Stimulated activated CD8-positive, alpha-beta memory T cell treated with anti-CD3 and anti-CD28 coated beads, Interleukin-7, amount 100 ng/mL, for 1 hour (primary cell): ENCODE measurements at places on chromosomes 11 and 22.

GRCh38 chr11:11948242-11948947 lies 60.0 kb downstream of the DKK3 start:
- no peak for DNase-seq

DNA sequence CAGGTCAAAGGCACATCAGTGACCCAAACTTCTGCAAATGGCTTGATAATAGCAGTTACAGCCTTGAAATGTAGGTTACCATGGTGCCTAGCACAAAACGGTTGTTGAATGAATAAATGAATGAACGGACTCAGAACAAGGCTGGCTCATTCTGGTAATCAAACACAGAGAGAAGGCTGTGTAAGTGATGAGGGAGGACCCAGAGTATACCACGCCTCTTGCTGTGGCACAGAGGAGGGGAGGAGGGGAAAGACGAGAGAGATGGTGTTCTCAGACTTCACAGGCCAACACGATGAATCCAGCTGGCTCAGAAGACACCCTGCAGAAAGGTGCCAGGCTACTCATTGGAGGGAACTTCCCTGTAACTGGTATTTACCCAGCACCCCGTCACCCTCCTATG lies 38.3 kb downstream of the PC start:
- no peak for DNase-seq

DNA sequence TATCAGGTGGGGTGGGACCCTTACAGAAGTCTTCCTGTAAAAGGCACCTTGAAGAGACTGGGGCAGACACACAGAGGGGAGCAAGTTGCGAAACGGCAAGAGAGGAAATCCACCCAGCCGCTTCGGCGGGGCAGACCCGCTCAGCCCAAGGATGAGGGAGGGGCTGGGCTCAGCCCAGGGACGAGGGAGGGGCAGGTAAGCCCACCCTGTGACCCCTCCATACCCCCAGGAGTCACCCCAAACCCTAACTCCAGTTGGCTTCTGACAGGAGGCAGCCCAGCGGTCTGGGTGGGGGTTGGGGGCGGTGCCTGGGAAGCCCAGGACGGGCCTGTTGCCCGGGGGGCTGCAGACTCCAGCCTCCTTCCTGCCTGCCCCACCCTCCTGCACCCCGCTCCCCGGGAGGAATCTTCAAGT lies 965 bp downstream of the OSBPL5 start:
- DNase-seq = no peak

GRCh38 chr11:94795476-94796189 lies 27.5 kb downstream of the AMOTL1 start:
- DNase-seq = no peak

DNA sequence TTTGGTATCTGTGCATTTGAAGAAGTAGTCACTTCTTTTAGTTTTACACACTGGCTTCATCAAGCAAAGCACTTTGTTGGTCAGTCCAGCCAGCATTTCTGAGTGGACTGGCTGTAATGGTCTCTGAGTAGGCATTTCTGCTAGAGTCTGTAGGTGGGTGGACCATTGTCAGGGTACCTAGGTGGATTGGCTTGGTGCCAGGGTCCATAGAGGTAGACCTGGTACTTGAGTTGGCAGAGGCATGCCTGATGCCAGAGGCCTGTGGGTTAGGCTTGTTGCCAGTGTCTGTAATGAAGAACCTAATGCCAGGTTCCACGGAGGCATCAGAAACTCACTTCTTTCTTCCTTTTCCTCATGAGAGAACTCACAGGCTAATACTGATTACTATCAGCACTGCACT lies 157.9 kb upstream of the C11orf87 start:
- DNase-seq = no peak

DNA sequence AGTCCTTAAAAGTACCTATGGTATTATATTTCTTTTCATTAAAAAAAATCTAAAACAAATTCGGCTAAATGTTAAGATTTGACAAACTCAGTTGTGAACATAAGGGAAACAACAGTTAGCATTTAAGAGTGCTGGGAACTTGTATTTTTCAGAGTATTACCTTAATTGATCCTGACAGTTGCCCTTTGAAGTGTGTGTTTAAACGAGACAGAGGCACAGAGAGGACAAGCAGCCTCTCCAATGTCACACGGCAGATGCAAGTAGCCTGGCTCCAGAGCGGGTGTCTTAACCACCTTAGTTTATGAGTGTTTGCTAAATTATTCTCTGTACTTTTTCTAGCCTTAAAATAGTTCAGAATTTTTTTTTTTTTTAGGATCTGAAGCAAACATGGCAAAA lies 80.9 kb downstream of the TIMP3 start:
- no peak for DNase-seq

DNA sequence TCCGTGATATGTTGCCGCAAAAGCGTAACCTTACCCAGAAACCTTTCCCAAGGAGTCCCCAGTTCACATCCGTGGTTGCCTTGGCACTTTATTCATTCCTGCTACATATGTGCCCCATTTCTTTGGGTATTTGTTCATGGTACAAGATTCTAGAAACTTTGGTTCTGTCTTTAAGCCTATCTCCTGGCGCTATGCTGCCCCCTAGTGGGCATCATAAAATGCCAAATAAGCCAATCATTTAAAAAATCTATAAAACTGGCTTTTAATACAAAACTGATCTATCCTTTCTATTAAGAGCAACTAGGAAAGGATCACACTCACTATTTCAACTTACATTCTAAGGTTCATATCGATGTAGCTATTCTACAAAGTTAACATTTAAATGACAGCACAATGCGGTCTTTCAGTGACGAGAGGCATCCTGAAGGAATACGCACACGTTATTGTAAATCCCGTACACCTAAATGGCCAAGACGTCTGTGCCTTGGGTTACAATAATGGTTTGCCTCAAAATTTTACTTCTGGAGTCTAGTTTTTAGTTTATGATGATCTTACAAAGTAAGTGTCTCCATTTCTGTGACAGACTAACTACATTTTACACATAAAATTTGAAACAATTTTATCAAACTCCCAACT lies 16.2 kb downstream of the PIWIL3 start:
- DNase-seq = peak; percentile 7

DNA sequence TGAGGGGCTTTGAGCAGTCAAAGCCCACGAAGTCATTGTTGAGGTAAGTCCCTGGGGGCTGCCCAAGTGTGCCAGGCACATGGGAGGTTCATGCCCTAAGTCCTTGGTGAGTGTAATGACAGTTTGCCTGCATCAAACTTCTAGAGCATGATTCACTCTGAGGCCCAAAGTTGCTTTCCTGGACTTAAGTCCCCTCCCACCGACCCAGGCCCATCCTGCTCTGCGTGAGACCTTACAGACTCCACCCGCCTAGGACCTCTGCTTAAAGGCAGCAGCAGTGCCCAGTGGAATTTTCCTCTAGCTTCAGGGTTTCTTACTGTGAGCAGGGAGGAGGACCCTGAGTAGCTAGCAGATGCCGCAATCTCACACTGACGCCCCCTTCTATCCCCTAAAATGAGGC lies 5.7 kb upstream of the PVALB start:
- no peak for DNase-seq

GRCh38 chr22:45335021-45335818 lies 25.5 kb downstream of the FAM118A start:
- no peak for DNase-seq

DNA sequence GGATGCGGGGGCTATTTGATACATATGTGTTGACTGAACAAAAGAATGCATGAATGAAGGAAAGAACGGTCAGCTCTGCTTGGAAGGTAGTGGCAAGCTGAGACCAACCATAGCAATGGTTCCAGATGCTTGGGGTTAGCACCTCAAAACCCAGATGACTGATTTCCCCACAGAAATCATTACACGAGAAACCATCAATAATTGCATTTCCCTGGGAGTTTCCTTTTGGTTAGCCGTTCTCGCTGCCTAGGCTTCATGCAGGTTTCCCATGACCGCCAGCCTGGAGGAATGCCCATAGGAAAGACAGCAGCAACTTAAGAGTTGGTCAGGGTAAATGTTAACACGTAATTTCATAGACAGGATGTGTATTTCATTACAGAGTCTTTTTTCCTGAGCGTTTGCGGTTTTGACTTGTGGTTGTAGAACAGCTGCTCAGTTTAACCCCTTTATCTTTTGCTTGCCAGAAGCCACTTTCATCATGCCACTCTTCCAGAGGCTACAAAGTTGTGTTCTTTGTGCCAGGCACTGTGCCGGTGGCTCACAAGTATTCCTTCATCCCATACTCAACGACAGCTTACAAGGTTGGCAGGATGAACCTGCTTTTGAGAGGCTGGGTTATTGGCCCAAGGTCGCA lies 2.8 kb downstream of the IL17RA start:
- no peak for DNase-seq

DNA sequence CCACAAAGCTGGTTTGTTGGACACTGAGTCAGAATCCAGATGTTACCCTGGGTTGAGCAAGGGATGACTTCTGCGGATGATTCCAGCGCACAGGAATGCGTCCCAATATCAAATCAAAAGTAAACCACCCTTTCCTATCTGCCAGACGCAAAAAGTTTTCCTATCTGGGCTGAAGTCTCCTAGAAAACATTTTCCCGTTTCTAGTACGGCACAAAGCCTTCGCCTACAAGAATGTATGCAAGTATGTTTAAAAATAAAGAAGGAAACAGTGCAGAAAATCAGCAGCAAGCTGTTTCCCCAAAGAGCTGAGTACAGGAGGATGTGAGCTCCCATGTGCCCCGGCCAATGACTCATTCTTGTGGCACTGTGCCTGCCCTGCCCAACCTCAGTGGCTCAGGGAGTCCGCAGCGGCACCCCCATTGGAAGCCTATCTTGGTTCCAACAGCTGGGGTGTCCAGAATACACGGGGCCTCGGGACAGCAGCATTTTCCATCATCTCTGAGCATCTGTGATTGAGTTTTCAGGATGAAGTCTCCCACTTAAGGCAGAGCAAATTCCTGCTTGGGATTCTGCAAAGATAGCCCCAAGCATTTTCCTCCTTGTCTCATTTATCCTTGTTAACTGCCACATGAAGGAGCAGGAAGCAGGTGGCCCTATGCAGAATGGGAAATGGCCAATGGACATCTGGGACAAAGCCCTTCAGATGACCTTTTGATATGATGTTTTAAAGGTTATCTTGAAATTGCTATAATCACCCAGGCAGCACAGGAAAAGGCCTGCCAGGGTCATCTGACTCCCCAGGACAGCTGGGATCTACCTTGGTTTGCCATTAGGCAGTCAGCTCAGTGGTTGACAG lies 17.5 kb downstream of the KCNJ5 start:
- no peak for DNase-seq

DNA sequence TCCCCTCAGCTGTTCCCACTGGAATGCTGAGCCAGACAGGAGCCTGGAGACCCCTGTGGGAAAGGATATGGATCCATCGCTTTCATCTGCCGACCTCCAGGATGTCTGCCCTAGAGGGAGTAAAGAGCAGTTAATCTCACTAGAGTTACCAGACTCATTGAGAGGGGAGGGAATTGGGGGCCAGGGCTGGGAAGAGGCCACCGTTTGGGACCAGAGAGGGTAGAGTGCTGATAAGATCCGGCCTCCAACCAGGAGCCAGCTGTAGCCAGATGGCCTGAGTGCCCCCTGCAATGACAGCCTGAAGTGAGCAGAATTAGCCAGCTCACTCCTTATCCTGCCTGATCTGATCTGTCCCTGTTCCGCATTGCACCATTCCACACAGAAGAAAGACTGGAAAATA lies 3.7 kb upstream of the APLNR start:
- no peak for DNase-seq

DNA sequence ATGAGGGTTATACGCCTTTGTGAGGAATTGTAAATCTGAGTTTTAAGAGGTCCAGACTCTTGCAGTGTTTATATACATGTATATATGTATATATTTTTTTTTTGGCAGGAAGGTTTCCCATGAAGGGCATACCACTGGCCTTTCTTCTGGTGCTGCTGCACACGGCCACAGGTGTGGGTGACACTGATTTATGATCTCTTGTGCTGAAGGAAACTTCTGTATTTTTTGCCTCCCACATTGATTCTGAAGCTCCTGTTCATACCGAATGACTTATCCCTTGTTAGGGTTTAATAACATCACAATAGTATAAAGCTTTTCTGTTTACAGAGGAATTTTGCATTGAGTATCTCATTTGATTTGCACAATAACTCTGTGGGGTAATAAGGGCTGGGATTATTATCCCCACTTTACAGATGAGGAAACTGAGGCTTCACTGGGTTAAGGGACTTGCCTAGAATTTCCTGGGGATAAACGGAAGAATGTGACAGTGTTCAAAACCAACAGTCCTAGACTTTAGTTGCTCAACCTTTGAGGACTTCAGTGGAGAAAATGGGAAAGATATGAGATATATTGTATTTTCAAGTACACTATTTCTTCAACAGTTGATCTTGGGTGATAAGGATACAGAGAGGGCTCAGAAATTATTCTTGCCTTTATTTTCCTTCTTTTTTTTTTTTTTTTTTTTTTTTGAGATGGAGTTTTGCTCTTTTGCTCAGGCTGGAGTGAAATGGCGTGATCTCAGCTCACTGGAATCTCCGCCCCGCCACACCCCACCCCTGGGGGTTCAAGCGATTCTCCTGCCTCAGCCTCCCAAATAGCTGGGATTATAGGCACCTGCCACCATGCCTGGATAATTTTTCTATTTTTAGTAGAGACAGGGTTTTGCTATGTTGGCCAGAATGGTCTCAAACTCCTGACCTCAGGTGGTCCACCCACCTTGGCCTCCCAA lies 70.1 kb downstream of the MICAL2 start:
- no peak for DNase-seq

GRCh38 chr11:92854952-92855351 lies 114.5 kb upstream of the MTNR1B start:
- no peak for DNase-seq

DNA sequence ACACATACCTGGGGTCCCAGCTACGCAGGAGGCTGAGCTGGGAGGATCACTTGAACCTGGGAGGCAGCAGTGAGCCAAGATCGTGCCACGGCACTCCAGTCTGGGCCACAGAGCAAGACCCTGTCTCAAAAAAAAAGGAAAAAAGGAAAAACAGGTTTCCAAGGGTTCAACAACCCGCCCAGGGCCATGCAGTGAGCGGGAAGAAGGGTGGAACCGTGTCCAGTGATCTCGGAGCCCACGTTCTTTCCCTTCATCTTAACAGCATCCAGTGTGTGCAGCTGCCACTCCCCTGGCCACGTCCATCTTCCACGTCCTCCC lies 14.9 kb upstream of the LRP5 start:
- no peak for DNase-seq

DNA sequence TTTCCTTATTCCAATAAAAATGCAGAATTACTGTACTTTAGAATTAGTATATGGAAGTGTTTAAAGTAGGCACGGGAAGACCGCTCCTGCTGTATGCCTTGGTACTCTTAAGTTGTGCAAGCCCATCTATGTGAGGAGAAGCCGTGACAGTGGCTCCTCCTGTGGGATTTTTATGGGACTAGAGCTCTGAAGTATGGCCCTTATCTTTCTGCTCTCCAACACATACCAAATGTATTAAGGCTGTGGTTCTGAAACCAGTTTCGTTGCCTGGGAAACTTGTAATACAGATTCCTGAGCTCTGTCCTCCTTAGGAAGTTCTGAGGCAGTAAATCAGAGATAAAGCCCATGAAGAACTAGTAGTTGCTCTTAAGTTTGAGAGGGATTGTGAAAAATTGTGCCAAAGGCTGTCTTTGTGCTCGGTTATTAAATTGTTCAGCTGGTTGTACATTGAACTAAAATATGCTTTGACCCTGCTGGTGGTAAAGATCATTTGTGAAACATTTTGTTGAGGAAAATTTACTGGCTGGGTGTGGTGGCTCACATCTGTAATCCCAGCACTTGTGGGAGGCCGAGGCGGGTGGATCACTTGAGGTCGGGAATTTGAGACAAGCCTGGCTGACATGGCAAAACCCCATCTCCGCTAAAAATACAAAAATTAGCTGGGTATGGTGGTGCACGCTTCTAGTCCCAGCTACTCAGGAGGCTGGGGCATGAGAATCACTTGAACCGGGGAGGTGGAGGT lies 29.3 kb downstream of the RTN3 start:
- no peak for DNase-seq

- no peak for DNase-seq
Observed at GRCh38 chr11:1326435-1327063, 17.1 kb upstream of the TOLLIP start.

- no peak for DNase-seq
Observed at GRCh38 chr11:119415517-119415916, 7.5 kb downstream of the THY1 start.
